ENCODE measurements at places on chromosomes 7 and 10.

- H3K27me3 ChIP-seq, result peaks cover 57% of the 10 kb centered on the region
- DNase-seq, result no peak
- H3K4me1 ChIP-seq, result no peaks in the 10 kb centered on the region
Observed at GRCh38 chr10:78755063-78755701, 313.6 kb upstream of the ZMIZ1 start.

DNA sequence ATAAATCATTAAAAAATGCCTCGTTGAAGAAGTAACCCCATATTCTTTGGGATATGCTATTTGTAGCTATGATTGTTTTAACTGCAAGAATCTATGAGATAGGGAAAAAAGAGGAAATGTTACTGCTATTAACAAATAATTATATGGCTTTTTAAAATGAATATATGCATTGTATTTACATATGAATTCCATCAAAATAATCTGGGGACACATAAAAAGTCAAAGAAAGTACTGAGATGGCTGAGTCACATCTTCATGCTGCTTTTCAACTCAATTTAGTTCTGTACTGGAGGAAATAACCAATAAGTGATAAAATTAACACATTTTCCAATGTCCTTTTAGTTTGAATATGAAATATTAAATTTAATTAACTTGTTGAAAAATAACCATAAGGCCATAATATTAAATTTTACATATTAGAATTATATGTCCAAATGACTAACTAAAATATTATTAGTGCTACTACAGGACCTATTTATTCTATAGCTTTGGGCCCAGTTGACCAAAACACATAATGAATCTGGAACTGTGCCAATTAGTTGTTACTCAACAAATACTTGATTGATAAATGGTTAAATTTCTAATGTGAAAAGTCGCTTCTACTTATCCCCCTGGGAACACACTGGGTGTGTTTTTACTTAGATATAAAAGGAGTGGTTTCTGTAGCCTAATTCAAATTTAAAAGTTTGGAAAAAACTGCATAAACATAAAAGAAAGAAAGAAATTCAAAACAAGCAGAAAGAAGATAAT is 214.6 kb upstream of the PFKP start:
- no peak for DNase-seq
- H3K36me3 ChIP-seq, result no peaks in the 10 kb centered on the region
- no peaks in the 10 kb centered on the region for H3K4me1 ChIP-seq
- H3K27ac ChIP-seq, result no peak overlapping the region
- H3K4me3 ChIP-seq, result no peak overlapping the region
- H3K27me3 ChIP-seq, result no peaks in the 10 kb centered on the region

DNA sequence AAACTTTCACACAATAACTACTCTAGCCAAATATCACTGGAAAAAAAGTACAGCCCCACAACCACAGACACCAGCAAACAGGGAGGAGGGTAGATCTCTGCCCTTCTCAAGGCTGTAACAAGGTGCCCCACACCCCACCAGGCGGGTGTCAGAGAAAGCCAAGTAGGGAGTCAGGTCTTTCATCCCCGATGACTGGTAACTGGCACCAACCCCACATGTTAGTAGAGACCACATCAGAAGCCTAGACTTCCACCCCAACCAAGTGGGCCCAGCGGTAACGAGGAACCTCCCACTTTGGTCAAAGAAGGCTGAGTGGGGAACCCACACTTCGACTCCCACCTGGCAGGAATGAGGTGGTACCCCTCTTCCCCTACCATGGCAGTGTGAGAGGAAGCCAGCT is 16.4 kb upstream of the RUFY2 start:
- no peak overlapping the region for H3K4me3 ChIP-seq
- peak; percentile 53 for DNase-seq
- no peaks in the 10 kb centered on the region for H3K27me3 ChIP-seq
- H3K4me1 ChIP-seq, result peaks cover 24% of the 10 kb centered on the region

DNA sequence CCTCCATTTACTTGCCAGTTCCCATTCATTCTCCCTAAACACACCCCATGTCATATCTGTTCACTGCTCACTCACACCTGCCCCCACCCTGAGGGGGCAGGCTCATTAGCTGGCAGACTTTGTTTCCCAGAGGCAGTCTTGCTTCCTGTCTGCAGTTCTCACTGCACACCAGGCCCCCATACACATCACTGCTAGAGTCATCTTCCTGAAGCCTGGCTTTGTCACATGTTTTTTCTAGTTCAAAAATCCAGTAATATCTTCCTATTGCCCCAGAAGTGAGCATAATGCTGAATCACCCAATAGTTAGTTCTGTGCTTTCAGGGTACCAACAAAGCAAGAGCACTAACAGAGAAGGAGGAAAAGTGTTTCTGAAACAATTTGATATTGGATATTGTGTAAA is 1.9 kb downstream of the LRRC72 start:
- no peak overlapping the region for H3K4me3 ChIP-seq
- no peak overlapping the region for H3K27ac ChIP-seq
- no peak for DNase-seq
- H3K27me3 ChIP-seq, result no peaks in the 10 kb centered on the region

- no peak overlapping the region for H3K4me3 ChIP-seq
- H3K27ac ChIP-seq, result no peak overlapping the region
- no peaks in the 10 kb centered on the region for H3K36me3 ChIP-seq
- no peak for DNase-seq
Observed at GRCh38 chr10:29784175-29784773, 149.5 kb upstream of the SVIL start.

GRCh38 chr10:103717341-103718246 is 137.8 kb downstream of the SH3PXD2A start:
- H3K36me3 ChIP-seq, result no peaks in the 10 kb centered on the region
- peak overlapping the region; percentile 35 for H3K27ac ChIP-seq
- peaks cover 9% of the 10 kb centered on the region for H3K4me1 ChIP-seq
- DNase-seq, result no peak
- H3K27me3 ChIP-seq, result peaks cover 25% of the 10 kb centered on the region
- H3K4me3 ChIP-seq, result no peak overlapping the region

- H3K27ac ChIP-seq, result no peak overlapping the region
- H3K27me3 ChIP-seq, result peaks cover 5% of the 10 kb centered on the region
Observed at GRCh38 chr10:51596695-51597094, 102.7 kb downstream of the CSTF2T start.

GRCh38 chr7:12882710-12883109 is 195.3 kb downstream of the ARL4A start:
- H3K27ac ChIP-seq, result no peak overlapping the region
- H3K4me3 ChIP-seq, result no peak overlapping the region
- H3K27me3 ChIP-seq, result no peaks in the 10 kb centered on the region
- DNase-seq, result no peak
- no peaks in the 10 kb centered on the region for H3K36me3 ChIP-seq

- H3K4me1 ChIP-seq, result peaks cover 14% of the 10 kb centered on the region
- DNase-seq, result no peak
- H3K27ac ChIP-seq, result no peak overlapping the region
- no peak overlapping the region for H3K4me3 ChIP-seq
- peaks cover 7% of the 10 kb centered on the region for H3K36me3 ChIP-seq
Observed at GRCh38 chr10:23376229-23376655, 31.6 kb upstream of the C10orf67 start.

DNA sequence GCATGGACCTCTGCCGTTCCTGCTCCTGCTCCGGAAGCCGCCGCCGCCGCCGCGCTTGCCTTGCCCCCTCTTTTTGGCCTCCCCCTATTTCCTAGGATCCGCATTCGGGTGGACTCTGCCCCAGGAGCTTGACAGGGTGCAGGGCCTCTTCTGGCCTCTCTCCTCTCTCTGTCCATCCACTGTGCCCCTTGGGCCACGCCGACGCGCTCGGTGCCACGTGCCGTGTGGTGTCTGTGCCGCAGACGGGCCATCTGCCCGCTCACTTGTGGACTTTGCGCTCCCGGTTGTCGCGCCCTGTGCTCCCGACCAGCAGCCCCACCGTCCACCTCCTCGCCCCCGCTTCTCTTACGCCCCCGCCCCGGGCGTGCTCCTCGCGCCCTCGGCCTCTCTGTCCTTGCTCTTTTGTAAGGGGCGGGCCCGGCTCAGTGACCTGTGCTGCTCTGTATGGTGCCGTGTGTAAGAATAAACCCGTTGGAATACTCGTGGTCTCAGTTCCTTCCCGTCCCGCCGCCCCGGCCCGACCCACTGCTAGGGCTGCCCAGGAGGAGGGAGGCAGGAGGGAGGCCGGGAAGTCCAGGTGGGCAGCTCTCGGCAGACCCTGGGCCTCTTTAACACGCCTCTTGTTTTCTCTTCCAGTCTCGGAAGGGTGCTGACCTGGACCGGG is 37.0 kb downstream of the AGAP3 start:
- peaks cover 12% of the 10 kb centered on the region for H3K27me3 ChIP-seq
- peaks cover 3% of the 10 kb centered on the region for H3K4me1 ChIP-seq
- DNase-seq, result no peak

DNA sequence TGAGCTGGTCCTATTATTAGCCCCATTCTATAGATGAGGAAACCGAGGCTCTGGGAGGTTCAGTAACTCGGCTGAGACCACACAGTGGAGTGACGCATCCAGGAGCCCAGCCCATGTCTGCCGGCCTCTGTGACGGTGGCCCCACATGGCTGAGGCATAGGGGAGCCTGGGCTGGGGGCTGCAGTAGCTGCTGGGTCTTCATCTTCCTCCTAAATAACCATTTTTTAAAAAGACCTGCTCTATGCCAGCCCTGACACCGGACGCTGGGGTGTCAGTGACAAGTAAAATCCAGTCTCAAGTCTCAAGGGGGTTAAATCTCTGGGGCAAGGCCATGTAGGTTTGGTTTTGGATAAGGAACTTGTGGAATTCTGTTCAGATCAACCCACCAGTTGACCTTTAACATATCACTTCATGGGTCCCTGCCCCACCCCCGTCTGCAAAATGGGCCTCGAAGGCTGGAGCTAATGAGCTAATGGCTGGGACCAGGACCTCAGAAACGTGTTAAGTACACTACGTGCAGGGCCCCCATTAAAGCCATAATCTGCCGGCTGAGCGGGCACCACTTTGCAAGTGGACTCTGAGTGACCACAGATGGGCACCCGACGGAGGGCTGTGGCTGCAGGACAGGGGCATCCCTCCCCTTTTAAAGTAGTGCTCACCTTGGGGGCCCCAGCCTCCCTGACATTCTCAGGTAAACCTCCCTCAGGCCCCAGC is 136.5 kb upstream of the UNC5B start:
- peaks cover 12% of the 10 kb centered on the region for H3K27me3 ChIP-seq
- no peaks in the 10 kb centered on the region for H3K4me1 ChIP-seq
- H3K4me3 ChIP-seq, result no peak overlapping the region

GRCh38 chr10:100508691-100509150 is 10.9 kb downstream of the SEC31B start:
- H3K4me3 ChIP-seq, result peak overlapping the region; percentile 79
- peak; percentile 70 for DNase-seq
- peak overlapping the region; percentile 92 for H3K27ac ChIP-seq
- no peaks in the 10 kb centered on the region for H3K27me3 ChIP-seq

GRCh38 chr7:119761776-119762175 is 511.2 kb upstream of the KCND2 start:
- H3K4me3 ChIP-seq, result no peak overlapping the region
- no peaks in the 10 kb centered on the region for H3K4me1 ChIP-seq
- no peaks in the 10 kb centered on the region for H3K27me3 ChIP-seq
- no peak overlapping the region for H3K27ac ChIP-seq
- no peak for DNase-seq

GRCh38 chr10:6409971-6410643 is 170.0 kb downstream of the PRKCQ start:
- H3K4me3 ChIP-seq, result peak overlapping the region; percentile 16
- peaks cover 51% of the 10 kb centered on the region for H3K4me1 ChIP-seq
- DNase-seq, result peak; percentile 64
- H3K27ac ChIP-seq, result peak overlapping the region; percentile 86
- H3K36me3 ChIP-seq, result peaks cover 8% of the 10 kb centered on the region
- peaks cover 3% of the 10 kb centered on the region for H3K27me3 ChIP-seq

GRCh38 chr7:158730383-158731346 is 26.1 kb upstream of the NCAPG2 start:
- no peak for DNase-seq
- H3K4me1 ChIP-seq, result peaks cover 17% of the 10 kb centered on the region
- H3K36me3 ChIP-seq, result peaks cover 41% of the 10 kb centered on the region
- H3K4me3 ChIP-seq, result no peak overlapping the region

GRCh38 chr10:110671788-110672579 is 27.8 kb downstream of the RBM20 start:
- no peak overlapping the region for H3K27ac ChIP-seq
- peak overlapping the region; percentile 77 for H3K4me3 ChIP-seq
- H3K36me3 ChIP-seq, result no peaks in the 10 kb centered on the region
- H3K4me1 ChIP-seq, result peaks cover 5% of the 10 kb centered on the region
- H3K27me3 ChIP-seq, result peaks cover 57% of the 10 kb centered on the region

GRCh38 chr7:31958226-31958625 is 112.0 kb downstream of the PDE1C start:
- H3K27me3 ChIP-seq, result no peaks in the 10 kb centered on the region
- DNase-seq, result no peak
- no peaks in the 10 kb centered on the region for H3K4me1 ChIP-seq

- H3K4me3 ChIP-seq, result no peak overlapping the region
- H3K4me1 ChIP-seq, result peaks cover 9% of the 10 kb centered on the region
- H3K36me3 ChIP-seq, result no peaks in the 10 kb centered on the region
Observed at GRCh38 chr7:28591725-28592349, 179.5 kb downstream of the CREB5 start.

DNA sequence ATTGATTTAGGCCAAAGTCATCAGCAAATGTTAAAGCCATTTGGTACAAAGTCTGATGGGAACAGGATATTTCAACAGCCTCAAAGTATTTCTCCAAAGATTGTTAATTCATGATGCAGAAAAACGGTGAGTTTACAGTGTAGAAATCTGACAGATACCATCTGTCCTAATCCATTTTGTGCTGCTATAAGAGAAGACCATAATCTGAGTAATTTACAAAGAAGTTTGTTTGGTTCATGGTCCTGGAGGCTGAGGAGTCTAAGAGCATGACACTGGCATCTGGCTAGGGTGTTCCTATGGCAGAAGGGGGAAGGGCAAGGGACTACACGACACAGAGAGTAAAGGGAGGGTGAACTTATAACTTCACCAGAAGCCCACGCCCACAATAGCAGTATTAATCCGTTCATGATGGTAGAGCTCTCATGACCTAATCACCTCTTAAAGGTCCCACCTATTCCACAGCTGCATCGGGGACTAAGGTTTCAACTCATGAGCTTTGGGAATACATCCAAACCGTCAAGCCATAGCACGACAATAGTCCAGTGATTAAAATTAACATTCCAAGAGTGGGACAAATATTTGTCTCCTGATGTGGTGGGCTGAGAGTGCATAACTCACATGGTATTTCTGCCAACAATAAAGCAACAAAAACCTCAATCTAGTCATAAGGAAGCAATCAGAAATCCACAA is 298.6 kb upstream of the AKR1E2 start:
- DNase-seq, result no peak
- H3K4me1 ChIP-seq, result no peaks in the 10 kb centered on the region
- no peaks in the 10 kb centered on the region for H3K36me3 ChIP-seq
- peaks cover 7% of the 10 kb centered on the region for H3K27me3 ChIP-seq
- H3K4me3 ChIP-seq, result no peak overlapping the region
- no peak overlapping the region for H3K27ac ChIP-seq

- H3K27ac ChIP-seq, result no peak overlapping the region
- no peak for DNase-seq
- H3K4me3 ChIP-seq, result no peak overlapping the region
- H3K4me1 ChIP-seq, result no peaks in the 10 kb centered on the region
- H3K27me3 ChIP-seq, result peaks cover 10% of the 10 kb centered on the region
Observed at GRCh38 chr10:68876246-68877138, 24.6 kb upstream of the DDX50 start.

Data from activated naive CD4-positive, alpha-beta T cell treated with anti-CD3 and anti-CD28 coated beads, Interleukin-2, amount 10 ng/mL, durations not matched to agents 7 days and 5 days (primary cell).